ENCODE measurements at places on chromosomes 4 and X. TPM values are rescaled to one million over a fixed set of nuclear protein-coding genes. Genes with fewer than 3 reads are reported as not detected.
A peak's percentile ranks its signal among the peaks of the same experiment; 100 is the strongest.

PCDH10 gene
- total RNA-seq: not detected

SLC9A6 gene
- 5.1 TPM for total RNA-seq

PLXNB3 gene
- 1.7 TPM for total RNA-seq

CXorf65 gene
- not detected for total RNA-seq

GAGE12H gene
- not detected for total RNA-seq

SPON2 gene
- total RNA-seq: 56.4 TPM

SHROOM2 gene
- total RNA-seq: 3.7 TPM

RGN gene
- total RNA-seq: 56.9 TPM

DNA sequence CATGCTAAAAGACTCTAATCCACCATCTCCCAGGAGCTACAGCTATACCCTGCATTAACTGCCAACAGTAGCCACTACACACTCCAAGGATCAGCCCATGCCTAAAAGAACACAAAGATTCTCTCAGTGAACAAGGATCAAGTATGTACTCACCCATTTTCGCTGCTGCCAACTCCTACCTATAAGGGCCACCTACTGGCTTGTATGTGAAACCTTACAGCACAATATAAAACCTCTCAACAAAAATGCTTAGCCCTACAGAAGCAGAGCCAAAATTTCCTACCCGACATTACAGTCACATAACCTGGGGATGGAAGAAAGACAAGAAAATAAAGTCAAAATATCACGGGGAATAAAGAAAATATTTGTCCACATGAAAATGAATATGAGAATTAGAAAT lies 562.8 kb upstream of the POU3F4 start:
- DNase-seq: no peak

DNA sequence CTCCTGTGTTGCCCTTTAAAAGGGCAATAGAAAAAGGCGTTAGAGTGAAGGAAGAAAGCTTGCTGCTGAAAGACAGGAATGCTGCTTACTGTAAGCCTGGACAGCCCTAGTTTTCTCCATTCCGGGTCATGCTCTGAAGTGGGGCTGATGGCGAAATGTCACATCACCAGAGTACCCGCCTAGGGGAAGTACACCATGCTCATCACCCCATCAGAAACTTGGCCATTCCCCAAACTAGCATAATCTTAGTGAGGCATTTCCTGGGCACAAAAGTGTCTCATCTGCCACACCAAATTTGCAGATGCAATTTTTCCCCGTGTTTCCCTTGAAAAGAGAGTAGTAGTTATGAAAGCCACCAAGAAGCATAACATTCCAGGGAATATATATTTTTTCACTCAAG lies 47.8 kb upstream of the CAMK2D start:
- DNase-seq: no peak

DNA sequence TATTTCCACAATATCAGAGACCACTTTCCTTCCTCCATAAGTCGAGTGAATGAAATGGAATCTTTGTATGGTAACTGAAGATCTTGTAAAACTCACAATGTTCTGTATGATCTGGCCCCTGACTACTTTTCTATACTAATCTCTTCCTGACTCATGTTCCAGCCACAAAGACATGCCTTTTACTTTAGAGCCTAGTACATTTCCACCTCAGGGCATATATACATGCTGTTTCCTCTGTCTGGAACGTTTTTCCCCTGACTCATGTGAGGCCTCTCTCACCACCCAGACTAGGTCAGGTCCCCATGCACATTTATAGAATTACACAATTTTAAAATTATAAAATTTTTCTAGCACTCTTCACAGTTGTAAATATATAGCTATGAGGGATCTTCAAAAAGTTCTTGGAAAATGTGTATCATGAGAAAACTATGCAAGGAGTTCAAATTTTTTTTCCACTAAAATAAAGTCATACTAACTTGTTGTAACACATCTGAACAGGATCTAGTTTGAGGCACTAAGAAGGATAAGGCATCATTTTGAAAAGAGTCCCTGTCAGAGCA lies 208.8 kb downstream of the SH2D1A start:
- no peak for DNase-seq

GRCh38 chr4:121462660-121463261 lies 81.9 kb upstream of the QRFPR start:
- DNase-seq: no peak

GRCh38 chr4:101961144-101961543 lies 170.6 kb downstream of the BANK1 start:
- DNase-seq: no peak

DNA sequence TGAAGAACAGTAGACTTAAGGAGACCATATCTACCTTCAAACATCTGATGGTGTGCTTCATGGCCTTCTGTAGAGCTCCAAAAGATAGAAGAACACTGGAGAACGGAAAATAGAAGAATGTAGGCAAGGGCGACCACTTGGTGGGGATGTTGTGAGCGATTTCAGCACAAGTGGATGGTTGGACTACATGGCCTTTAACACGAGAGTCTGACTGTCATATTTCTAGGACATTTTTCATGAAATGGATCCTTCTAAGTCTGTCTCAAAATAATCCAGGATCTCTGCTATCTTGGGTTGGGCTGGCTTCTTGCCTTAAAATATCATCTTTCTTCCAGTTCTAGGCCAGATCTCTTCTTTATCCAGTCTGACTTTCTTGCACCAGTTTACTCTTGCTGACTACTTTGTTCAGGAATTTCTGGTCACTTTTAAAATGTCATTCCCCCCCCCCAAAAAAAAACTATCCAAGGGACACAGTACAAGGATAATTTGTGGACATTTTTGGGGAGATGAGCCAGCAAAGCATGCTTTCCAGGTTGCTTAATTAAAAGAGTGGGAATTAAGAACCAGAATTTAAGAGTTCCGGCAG lies 1.2 kb upstream of the MID1IP1 start:
- DNase-seq: peak; percentile 46

- no peak for DNase-seq
Measured at GRCh38 chrX:65878456-65878855, 161.4 kb downstream of the VSIG4 start.

- peak; percentile 51 for DNase-seq
Measured at GRCh38 chrX:123830309-123830708, 29.5 kb upstream of the XIAP start.

DNA sequence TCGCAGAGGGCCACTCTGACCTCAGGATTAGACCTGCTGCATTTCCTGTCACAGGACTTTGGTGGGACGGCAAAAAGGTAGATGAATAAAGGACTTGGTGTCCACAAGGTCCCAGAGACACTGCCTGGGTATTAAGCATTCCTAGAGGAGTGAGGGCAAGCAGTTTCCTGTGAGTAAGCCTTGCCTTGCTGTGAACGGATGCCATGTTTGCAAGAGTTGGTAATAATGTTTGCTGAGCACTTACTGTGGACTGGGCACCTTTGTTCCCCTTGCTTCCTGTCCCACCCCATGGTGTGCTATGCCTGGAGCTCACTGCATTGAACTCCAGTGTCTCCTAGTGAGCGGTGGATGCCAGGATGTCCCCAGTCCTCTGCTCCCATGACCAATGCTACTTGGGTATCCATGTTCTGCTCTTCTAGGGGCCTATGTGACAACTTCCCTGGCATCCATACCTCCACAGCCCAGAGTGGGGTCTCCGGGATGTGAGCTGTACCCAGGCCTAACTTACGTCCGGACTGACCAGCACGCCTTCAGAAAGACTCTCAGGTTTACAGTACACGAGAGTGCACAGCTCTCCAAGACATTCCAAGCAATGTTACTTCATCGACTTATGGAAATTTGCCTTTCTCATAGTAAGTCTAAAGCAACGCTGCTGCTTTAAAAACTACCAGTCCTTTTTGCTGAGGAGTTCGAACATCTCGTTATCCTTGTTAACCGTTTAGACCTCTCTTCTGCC lies 95.5 kb upstream of the MSX1 start:
- no peak for DNase-seq

DNA sequence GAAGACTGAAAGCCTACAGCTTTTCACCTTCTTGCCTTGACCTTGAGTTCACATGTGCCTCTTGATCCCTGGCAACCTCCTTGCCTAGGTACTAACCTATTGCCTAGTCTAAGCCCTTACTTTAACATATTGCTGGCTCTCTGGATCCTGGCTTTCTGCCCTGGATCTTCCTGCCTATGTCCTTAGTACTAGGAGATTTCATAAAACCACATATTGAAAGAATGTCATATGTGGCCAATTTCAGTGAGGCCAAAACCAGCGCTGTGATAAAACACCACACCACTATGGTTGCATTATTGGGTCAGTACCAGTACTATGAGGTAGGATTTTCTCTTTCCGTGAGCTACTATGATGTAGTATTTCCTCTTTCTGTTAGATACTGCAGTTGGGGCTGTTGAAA lies 80.4 kb downstream of the CT47B1 start:
- no peak for DNase-seq

GRCh38 chrX:12949927-12950656 lies 24.8 kb upstream of the TMSB4X start:
- peak; percentile 77 for DNase-seq

- no peak for DNase-seq
Measured at GRCh38 chr4:114385195-114385985, 213.2 kb upstream of the UGT8 start.

Data from right lobe of liver (tissue), 6 donors.